ENCODE measurements at places on chromosomes 4 and X.

GRCh38 chrX:103461156-103461555, 58.1 kb downstream of the RAB40A start:
- no peak for DNase-seq

GRCh38 chr4:24840362-24840761, 45.0 kb downstream of the SOD3 start:
- DNase-seq, result no peak

DNA sequence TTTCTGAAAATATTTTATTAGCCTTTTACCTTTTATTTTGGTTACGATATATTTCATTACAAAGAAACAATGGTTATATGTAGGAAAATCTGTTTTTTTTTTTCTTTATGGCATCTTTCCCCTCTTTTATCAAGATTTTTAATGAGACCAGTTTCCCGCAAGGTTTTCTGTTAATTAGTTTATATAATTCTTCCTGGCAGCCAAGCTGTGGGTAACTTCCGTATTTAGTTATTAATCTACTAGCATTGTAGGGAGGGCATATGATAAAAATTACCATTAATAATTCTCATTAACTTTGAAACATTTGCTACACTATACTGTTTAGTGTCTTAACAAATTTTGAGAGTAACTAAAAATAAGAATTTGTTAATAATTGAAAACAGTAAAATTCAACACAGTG, 181.1 kb upstream of the GPRIN3 start:
- DNase-seq, result no peak

- DNase-seq, result peak; percentile 21
These were observed 433 bp downstream of the MMAA start for GRCh38 chr4:145619639-145619996.

GRCh38 chr4:145808021-145808650, 128.2 kb downstream of the C4orf51 start:
- no peak for DNase-seq
